Activated CD4-positive, alpha-beta T cell treated with anti-CD3 and anti-CD28 coated beads, Interleukin-2, amount 50 U/mL, for 1 hour (primary cell): ENCODE measurements at places on chromosomes 16 and 17.

GRCh38 chr17:7987112-7987893, 15.1 kb upstream of the GUCY2D start:
- DNase-seq, result no peak

- no peak for DNase-seq
Observed at GRCh38 chr16:78290395-78290794, 190.9 kb downstream of the WWOX start.

GRCh38 chr17:36722121-36722902, 120.9 kb downstream of the MRM1 start:
- DNase-seq, result peak; percentile 72

DNA sequence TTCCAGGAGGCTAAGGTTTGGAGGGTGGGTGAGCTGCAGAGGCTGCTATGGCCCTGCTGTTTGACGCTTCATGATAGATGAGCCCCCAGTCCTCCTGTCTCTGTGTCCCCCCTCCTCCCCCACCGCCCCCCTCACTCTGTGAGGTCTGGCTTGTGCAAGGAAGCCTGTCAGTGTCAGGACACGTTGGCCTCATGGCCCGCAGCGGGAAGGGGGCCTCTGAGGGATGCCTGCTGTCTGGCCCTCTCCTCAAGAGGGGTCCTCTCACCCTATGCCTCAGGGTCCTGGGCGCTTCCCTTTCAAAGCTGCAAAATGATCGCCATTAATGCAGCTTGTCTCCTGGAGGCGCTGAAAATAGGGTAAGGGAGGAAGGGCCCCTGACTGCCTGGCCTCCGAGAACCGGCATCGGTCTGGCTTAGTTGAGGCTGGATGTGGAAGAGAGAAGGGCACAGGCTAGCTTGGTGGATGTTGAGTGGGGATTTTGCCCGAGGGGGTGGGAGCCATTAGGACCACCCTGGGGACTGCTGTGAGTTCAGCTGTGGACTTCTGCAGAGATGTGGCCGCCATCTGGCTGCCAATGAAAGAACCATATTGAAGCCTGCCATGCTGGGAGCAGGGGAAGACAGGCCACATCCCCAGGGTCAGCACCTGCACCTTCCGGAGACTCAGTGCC, 14.8 kb upstream of the GOSR2 start:
- DNase-seq, result no peak

DNA sequence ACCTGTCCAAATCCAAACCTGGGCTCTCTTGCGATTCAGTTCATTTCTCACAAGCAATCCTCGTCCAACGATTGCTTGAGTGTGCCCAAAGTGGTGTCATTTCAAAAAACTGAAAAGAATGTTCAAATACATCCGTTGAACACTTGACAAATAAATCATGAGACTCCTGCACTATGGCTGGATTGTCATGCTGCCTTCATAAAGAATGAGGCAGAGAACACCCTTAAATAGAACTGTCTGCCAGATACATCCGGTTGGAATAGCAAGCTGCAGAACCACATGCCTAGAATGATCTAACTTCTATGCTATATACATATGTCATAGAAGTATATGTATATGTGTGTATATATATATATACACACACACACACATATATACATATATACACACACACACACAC, 55.4 kb upstream of the HAPSTR1 start:
- no peak for DNase-seq

GRCh38 chr16:47481698-47482374, 20.7 kb downstream of the PHKB start:
- no peak for DNase-seq

- no peak for DNase-seq
Observed at GRCh38 chr16:22014271-22014873, 6.5 kb downstream of the MOSMO start.

DNA sequence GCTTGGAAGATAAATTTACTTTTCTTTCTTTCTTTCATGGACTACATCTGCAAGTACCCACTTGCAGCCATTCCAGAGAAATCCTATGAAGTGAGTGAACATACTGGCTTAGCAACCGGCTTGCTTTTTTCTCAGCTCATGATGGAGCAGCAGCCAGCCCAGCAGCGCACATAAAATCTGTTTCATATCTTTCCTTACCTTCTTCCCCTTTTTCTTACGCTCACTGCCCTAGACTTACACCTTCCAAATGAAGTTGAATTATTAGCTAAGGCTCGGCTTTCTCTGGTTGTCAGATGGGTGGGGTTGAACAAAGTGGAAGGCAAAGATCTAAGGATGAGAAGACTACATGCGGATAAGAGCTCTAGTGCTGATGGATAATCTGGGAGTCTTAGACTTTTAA, 13.9 kb upstream of the ABCA8 start:
- no peak for DNase-seq

GRCh38 chr16:69924777-69925191, 26.4 kb upstream of the CLEC18A start:
- DNase-seq, result no peak
